Karpas-422 (cell line): ENCODE measurements at places on chromosomes 4 and X.
A peak's percentile ranks its signal among the peaks of the same experiment; 100 is the strongest.

GRCh38 chr4:99264927-99265326 is 25.9 kb downstream of the ADH1A start:
- DNase-seq, result no peak

- DNase-seq, result no peak
These were observed 52.1 kb downstream of the NDST3 start for GRCh38 chr4:118086344-118086743.

DNA sequence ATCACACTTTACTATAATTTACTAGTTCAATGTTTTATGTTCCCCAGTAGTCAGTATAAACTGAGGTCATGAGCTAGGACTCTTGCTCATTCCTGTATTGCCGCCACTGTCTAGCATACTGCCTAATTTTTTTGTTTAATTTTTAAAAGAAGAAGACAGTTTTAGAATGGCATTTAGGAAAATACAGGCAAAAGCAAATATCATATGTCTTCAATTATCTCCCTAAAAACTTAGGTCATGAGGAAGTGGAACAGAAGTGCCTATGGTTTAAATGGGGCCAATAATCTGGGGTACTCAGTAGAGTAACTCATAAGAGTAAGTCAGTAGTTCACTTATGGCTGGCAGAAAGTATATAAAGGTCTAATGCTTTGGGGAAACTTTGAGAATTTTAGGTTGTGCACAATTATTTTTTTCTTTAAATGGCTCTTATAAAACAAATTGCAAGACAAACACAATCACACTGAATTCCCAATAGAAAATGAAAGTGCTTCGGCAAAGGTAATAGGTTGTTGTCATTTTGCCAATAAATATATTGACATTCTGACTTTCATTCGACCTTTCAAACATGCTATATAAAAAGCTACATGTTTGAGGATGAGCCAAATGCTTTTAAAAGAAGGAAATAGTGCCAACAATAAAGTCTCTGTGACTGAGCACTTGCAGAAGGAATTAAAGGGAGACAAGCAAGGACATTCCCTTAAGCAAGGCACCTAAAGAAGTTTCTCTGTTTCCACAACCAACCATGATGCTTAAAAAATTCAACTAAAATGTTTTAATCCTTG is 390.1 kb downstream of the PDGFC start:
- DNase-seq, result peak; percentile 22

DNA sequence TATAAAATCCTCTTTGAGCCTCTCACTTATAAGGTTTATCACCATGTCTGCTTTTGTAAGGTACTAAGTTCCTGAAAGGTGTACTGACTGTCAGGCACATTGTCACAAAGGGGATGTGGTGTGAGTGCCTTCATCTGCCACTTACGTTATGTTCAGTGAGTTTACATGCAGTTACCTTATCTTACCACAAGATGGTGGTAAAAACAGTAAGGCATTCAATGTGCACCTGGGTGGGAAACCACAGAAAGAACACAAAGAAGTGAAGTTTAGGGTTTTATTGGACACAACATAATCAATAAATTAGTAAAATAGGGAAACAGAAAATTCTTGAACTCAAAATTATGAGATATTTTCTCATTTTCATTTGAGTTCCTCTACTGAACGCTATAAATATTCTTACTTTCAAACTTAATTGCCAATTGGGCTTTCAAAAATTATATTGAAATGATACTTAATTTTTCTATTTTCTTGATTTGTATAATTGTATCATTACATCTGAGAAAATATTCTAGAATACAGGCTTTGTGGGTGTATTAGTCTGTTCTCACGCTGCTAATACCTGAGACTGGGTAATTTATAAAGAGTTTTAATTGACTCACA is 650.8 kb downstream of the PCDH7 start:
- peak; percentile 79 for DNase-seq

DNA sequence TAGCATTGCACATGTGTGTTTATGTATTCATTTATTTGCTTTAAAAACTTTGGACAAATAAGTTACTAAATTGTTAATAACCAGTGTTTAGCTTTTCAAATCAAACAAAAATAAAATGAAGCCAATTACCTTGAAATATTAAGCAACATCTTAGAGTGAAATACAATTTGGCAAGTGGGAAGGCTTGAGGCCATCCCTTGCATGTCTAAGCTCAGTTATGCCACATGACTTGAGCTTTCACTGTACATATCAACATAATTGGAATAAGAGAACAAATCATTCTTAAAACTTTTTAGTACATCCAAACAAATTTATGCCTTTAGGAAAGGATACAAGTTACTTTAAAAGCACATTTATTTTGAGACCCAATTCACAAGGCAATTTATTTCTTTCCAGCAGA is 640.6 kb downstream of the SPRY1 start:
- DNase-seq, result no peak

DNA sequence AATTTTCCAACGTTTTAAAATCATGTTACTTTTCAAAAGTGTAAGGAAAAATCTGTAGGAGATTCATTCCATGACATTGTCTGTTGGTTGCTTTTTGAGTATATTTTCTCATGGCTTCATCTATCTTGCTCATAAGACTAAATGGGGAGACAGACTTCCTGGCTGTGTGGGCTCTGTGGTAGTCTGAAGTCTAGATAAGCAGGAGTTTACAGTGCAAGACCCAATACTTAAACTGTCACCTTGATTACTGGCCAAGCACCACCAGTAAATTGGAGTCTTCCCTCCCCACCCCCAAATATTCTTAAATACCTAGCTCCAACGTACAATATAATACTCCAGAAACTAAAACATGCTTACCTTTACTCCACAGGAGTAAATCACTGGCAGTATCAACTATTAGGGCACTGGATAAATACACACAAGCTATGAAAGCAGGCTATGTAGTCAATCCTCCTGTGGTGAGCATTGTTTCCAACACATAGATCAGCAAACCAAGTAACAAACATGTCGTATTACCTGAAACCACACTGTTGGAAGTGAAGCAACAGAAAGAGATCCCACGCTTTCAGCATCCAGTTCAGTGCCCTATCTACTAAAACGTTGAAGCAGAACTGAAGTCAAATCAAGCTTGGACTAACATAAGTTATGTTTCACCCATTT is 6.2 kb downstream of the HNRNPD start:
- DNase-seq, result no peak

DNA sequence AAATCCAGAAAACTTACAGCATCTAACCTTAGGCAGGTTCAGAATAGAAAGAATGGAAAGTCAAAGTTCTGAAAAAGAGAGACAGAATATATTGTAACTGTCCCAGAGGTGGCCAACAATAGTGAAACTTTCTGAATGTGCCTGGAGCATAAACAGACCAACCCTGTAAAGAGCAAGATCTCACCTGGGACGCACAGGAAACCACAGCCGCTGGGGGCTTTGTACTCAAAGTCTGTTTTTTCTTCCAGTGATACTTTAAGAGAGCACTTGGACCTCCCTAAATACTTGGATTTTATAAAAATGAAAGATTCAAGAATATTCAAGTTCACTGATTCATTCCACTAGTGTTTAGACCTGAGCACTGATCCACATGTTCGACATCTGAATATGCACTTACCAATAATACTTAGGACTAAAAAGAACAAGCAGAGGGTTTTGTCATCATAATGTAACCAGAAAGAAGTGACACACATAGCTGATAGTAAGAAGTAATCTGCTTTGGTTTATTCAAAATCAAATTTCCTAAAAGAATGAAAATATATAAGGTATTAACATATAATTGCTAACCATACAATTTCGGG is 35.3 kb downstream of the ARAP2 start:
- DNase-seq, result no peak

DNA sequence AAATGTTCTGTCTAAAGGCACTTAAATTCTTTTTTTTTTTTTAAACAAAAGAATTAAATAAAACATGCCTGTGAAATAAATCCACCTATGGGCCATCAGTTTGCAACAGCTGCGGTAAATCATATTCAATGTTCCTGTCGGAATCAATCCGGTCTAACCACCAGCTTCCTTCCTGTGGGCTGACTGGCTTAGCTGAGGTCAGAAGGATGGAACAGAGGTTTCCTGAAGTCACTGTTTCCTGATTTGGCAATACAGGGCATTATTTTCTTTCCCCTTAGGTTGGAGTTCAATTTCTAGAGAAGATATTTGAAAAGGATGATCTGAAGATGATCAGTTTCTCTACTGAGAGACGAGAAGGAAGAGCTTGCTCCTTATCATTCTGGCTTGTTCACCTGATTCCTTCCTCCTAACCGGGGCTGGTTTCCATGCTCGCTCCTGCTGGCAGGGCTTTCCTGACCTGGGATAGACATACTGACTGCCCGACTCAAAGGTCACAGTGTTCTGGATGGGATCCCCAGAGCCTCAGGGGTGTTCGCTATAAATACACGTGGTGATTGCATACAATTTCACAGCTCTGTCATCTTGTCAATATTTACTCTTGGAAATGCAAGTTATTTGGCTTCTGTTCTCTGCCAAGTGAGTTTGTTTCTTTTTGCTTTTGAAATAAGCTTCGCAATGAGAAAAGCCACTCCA is 21.7 kb downstream of the PDLIM3 start:
- DNase-seq, result no peak

DNA sequence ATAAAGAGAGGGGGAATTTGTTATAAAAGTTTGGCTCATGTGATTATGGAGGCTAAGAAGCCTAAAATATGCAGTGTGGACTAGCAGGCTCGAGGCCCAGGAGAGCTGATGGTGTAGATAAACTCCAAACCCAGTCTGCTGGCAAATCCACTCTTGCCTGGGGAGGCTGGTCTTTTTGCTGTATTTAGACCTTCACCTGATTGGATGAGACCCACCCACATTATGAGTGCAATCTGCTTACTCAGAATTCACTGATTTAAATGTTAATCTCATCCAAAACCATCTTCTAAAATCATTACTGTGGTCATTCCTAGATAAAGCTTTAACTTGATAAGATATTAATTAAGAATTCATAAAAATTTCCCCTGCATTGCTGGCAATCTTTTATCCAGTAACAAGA is 473.2 kb downstream of the TMA16 start:
- DNase-seq, result no peak

- DNase-seq, result no peak
These were observed 22.4 kb upstream of the TSPAN5 start for GRCh38 chr4:98680806-98681205.

GRCh38 chrX:71621603-71622002 is 3.3 kb upstream of the CXCR3 start:
- DNase-seq, result no peak

DNA sequence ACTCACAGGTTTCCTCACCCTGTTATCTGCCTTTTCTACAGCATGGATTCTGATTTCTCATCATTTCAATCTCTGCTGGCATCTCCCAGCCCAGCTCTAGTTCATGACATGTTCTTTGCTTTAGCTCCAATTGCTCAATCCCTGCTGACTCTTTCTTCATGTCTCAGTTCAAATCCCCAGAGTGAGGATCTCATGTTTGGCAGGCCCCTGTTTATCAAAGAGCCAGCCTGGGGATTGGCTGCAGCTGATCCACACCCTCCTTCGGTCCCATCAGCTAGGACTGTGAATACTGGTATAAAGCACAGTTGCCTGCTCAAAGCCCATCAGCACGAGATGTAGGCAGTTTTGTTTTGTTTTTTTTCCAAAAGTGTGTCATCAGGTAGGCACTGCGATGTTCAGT is 14.4 kb upstream of the CC2D2A start:
- no peak for DNase-seq
